Thymus (tissue), 14 donors: ENCODE measurements at places on chromosomes 7 and 10. TPM values are rescaled to one million over a fixed set of nuclear protein-coding genes. Genes with fewer than 3 reads are reported as not detected.

DNA sequence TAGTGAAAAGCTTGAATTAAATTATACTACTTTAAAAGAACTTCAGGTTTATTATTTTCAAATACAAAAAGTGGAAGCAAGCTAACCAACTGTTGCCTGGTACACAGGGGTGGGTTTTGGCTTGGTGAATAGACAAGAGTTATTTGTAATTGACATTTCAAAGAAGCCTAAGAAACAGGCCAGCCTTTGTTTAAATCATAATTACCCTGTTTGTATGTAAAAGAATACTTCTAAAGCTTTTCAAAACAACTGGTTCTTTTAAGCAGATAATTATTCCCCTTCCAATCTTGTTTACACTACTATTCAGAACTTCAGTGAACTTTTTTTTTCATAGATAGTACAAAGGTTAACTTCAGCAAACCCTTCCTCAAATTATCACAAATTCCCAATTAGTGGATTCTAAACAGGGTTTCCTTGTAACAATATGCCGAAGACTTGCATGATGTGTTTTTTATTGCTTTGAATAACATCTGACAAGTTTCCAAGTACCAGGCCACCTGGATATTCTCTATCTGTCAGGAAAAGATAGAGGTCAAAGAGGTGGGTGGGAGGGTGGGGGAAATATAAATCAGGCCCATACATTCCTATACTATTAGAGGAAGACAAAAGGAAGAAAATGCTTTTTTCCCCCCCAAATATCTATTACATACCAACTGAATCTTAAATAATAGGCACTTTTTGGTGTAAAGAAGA lies 20.4 kb downstream of the SSMEM1 start:
- no peaks in the 10 kb centered on the region for H3K36me3 ChIP-seq
- H3K27me3 ChIP-seq, result no peaks in the 10 kb centered on the region
- no peak overlapping the region for H3K4me3 ChIP-seq
- H3K4me1 ChIP-seq, result no peaks in the 10 kb centered on the region
- no peak for DNase-seq

- H3K4me1 ChIP-seq, result no peaks in the 10 kb centered on the region
- no peak for DNase-seq
- no peaks in the 10 kb centered on the region for H3K27me3 ChIP-seq
- no peak overlapping the region for H3K27ac ChIP-seq
Measured at GRCh38 chr7:25444991-25445390, 216.7 kb upstream of the NPVF start.

- H3K36me3 ChIP-seq, result no peaks in the 10 kb centered on the region
- no peaks in the 10 kb centered on the region for H3K27me3 ChIP-seq
- DNase-seq, result no peak
- no peak overlapping the region for H3K4me3 ChIP-seq
- no peak overlapping the region for H3K27ac ChIP-seq
Measured at GRCh38 chr7:95718577-95719410, 53.6 kb upstream of the DYNC1I1 start.

ELFN1 gene
- total RNA-seq, result 2.6 TPM

DNA sequence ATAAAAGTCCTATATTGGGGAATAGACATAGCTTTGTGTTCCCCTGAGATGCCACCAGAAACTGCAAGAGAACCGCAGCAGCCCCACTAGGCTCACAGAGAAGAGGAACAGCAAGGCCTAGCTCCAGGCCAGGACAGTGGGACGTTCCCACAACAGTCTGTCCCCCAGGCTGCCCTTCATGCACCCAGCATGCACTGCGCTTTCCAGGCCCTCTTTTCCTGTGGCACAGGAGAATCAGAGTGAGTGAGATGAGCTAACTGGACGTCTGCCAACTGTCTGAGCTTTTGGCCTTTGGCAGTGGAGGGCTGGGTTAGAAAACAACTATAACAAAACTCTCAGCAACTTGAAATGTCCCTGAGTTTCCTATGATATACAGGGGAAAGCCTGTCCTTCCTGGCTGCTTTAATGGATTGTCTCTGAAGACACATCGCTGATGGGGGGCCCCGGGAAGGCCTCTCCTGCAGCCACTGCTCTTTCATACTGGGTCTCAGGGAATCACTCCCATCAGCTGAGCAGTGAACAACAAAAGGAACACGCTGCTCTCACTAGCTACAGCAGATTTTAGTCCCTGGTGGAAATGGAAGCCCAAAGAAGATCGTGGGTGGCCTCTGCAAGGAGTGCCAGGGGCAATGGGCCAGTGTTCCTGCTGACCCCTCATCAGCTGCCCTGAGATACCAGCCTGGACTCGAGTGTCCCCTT lies 53.5 kb downstream of the PODXL start:
- no peak for DNase-seq
- peaks cover under 1% of the 10 kb centered on the region for H3K4me1 ChIP-seq
- peaks cover 6% of the 10 kb centered on the region for H3K36me3 ChIP-seq

DNA sequence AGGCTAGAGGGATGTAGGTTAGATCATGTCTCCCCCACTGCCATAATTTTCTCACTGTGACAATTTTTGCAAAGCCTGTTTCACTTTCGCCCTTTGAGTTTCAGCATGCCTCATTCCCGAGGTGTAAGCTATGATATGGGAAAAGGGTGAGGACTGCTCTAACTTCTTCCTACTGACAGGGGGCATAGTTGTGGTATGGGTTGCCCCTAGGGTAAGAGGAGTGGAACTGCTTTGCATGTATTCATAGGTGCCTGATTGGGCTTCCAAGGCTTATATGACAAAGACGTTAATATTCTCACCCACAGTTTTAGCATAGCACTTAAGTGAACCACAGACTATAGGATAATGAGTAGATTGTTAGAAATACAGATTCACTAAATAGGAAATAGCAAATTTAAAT lies 148.7 kb downstream of the BBS9 start:
- no peak overlapping the region for H3K27ac ChIP-seq
- H3K4me1 ChIP-seq, result no peaks in the 10 kb centered on the region
- no peaks in the 10 kb centered on the region for H3K36me3 ChIP-seq
- H3K4me3 ChIP-seq, result no peak overlapping the region

DNA sequence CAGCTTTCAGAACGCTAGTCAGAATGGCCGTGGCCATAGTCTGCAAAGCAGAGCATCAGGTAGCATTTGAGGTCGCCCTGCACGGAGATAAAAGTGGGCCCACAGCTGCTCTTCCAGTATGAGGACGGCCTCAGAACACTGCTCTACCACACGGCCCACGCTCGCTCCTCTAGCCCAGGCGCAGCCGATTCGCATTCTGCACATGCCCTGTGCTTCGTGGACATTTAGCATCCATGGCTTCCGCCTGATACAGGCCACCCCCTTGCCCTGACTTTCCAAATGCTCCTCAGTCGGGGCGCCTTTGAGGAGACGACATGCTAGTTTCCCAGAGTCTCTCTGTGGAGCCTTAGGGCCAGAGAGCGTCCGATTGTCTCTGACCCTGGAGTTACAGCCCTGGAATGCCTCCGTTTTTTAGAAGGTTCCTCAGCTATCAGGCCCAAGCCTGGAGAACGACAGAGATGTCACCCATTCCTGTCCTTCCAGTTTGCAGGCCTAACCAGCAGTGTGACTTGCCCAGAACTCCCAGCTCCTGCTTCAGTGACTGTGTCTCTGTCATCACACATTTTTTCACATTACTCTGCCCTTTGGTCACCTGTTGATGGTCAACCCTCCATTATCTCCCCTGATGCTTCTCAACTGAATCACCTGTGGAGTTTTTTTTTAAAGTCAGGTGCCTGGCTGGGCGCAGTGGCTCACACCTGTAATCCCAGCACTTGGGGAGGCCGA lies 14.3 kb downstream of the STRA8 start:
- no peaks in the 10 kb centered on the region for H3K36me3 ChIP-seq
- no peak overlapping the region for H3K27ac ChIP-seq
- H3K4me1 ChIP-seq, result no peaks in the 10 kb centered on the region
- DNase-seq, result no peak
- no peaks in the 10 kb centered on the region for H3K27me3 ChIP-seq

ODAD2 gene
- total RNA-seq, result 0.76 TPM

PNLIPRP1 gene
- total RNA-seq, result not detected

DNA sequence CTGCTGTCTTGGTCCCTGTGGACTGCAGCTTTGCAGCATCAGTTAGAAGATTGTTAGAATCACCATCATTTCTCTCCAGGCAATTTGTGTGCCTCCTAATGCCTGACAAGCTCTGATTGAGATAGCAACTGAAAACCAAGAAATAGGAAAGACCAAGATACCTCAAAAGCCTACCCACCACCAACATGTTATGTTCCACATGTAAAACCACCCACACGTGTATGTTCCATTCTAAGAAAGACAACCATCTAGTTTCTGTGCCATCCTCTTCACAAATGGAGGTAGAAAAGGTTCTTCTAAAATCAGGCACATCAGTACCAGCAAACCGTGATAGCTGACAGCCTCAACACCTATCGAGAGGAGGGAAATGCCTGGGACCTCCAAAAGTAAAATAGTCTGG lies 46.9 kb downstream of the TASOR2 start:
- no peak overlapping the region for H3K27ac ChIP-seq
- H3K4me3 ChIP-seq, result no peak overlapping the region
- no peaks in the 10 kb centered on the region for H3K27me3 ChIP-seq
- peaks cover 33% of the 10 kb centered on the region for H3K36me3 ChIP-seq

DNA sequence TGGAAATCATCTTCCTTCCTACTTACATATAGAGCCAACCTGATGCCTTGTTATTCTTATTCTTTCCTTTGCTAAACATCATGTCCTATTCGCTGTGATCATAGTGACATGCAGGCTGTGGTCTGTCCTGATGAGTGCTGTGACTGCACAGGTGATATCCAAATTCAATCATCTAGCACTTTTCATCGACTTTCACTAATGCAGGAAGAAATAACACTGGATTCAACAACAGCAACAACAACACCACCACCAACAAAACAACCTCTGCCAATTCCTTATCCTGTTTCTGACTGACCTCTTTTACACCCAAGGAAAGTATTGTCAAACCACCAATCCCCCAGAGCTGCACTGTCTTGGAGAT lies 203.2 kb upstream of the PHYHIPL start:
- H3K4me3 ChIP-seq, result no peak overlapping the region
- no peaks in the 10 kb centered on the region for H3K27me3 ChIP-seq
- H3K36me3 ChIP-seq, result no peaks in the 10 kb centered on the region
- DNase-seq, result no peak
- H3K4me1 ChIP-seq, result no peaks in the 10 kb centered on the region

DNA sequence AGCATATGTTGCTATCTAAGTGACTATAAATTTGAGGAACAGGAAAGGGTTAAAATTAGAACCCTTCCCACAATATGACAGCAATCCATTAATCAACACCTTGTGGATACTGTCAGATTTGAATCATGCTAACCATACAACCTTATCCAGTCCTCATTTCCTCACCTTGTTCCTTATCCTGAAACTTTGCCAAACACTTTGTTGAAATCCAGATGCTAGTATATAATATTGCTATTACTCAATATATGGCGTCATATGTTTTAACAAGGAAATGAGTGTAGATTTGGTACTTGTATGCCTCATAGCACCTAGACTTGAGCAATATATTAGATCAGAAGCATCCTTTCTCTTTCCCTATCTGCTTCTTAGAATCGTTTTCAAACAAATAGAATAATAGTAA lies 66.3 kb upstream of the SLC25A13 start:
- H3K36me3 ChIP-seq, result no peaks in the 10 kb centered on the region
- H3K27me3 ChIP-seq, result no peaks in the 10 kb centered on the region
- H3K4me1 ChIP-seq, result no peaks in the 10 kb centered on the region
- DNase-seq, result no peak
- no peak overlapping the region for H3K4me3 ChIP-seq

GRCh38 chr10:102701272-102701671 lies 12.9 kb downstream of the ARL3 start:
- no peaks in the 10 kb centered on the region for H3K27me3 ChIP-seq
- DNase-seq, result no peak
- H3K36me3 ChIP-seq, result peaks cover 25% of the 10 kb centered on the region
- H3K4me1 ChIP-seq, result no peaks in the 10 kb centered on the region
- no peak overlapping the region for H3K27ac ChIP-seq

DNA sequence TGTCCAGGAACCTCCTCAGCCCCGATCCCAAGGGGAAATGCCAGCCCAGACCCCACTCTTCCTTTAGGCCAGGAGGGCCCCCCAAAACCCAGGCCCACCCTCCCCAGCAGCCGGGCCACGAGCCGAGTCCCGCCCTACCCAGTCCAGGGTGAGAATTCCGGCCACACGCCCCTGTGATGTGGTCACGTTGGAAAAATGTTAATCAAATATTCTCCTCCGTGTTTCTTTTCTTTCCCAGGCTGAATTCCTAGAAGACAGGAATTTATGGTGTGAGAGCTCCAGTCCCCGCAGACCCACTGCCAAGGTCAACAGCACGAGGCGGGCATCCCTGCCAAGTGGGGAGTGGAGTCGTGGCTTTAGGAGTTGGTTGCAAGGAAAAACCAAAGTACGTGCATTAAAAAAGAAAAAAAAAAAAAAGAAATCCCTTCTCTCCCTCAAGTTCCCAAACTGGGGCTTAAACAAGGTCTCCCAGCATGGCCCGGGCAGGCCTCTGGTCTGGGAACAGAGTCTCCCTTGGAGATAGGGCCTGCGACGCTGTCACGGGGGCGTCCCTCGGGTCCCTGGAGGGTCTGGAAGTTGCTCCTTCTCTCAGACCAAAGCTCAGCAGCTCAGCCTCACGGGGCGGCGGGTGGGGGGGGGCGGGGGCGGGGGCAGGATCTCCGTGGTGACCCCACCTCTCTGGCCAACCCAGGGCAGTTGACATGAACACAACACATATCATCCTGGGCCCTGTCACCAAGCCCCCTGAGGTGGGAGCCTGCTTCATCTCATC lies 28.1 kb upstream of the ELN start:
- H3K36me3 ChIP-seq, result no peaks in the 10 kb centered on the region
- DNase-seq, result no peak
- no peaks in the 10 kb centered on the region for H3K4me1 ChIP-seq
- H3K27me3 ChIP-seq, result no peaks in the 10 kb centered on the region
